Thymus (tissue), 14 donors: ENCODE measurements at places on chromosomes 2 and 18. TPM values are rescaled to one million over a fixed set of nuclear protein-coding genes. Genes with fewer than 3 reads are reported as not detected.

DNA sequence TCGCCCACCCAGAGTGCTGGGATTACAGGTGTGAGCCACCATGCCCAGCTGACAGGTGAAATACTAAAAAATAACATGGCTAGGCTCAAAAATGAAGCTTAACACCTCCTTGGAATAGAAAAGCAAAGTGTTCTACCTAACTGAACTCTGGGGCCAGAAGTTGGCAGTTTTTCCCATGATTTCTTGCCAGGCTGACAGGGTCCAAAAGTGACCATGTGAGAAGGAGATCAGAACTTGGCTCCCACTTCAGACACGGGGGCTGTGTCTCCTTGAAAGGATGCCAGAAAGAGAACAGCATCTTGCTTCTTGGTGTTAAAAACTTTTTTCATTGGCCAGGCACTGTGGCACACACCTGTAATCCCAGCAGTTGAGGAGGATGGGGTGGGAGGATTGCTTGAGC is 47.0 kb downstream of the BMPR2 start:
- H3K4me1 ChIP-seq, result no peaks in the 10 kb centered on the region
- no peak overlapping the region for H3K4me3 ChIP-seq
- H3K27ac ChIP-seq, result no peak overlapping the region
- DNase-seq, result no peak
- no peaks in the 10 kb centered on the region for H3K36me3 ChIP-seq
- no peaks in the 10 kb centered on the region for H3K27me3 ChIP-seq

DNA sequence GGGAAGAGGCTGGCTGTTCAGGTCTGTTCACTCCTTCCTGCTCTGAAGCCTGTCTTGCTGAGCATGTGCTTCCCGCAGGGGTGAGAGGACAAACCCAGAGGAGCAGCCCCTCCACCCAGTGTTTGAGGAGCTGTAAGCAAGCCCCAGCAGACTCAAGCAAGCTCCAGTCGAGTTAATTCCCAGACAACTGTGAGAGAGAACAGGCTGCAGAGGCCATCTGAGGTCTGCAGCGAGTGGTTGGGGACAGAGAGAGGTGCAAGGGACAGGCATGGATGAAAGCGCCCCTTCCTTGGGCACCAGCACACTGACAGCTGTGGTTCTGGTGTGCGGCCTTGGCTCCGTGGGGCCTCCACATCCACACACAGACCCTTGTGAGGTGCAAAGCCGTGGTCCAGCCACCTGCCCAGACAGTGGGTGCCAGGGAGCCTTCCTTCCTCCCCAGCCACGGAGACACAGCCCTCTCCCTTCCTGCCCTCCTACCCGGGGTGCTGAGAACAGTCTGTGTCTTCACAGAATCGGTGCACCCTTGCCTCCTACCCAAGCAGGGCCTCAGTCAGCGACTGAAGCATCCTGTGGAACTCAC is 36.2 kb downstream of the MAL start:
- H3K27ac ChIP-seq, result peak overlapping the region; percentile 85
- H3K4me3 ChIP-seq, result no peak overlapping the region
- H3K36me3 ChIP-seq, result no peaks in the 10 kb centered on the region
- no peaks in the 10 kb centered on the region for H3K27me3 ChIP-seq

PLB1 gene
- 1.8 TPM for total RNA-seq

DNA sequence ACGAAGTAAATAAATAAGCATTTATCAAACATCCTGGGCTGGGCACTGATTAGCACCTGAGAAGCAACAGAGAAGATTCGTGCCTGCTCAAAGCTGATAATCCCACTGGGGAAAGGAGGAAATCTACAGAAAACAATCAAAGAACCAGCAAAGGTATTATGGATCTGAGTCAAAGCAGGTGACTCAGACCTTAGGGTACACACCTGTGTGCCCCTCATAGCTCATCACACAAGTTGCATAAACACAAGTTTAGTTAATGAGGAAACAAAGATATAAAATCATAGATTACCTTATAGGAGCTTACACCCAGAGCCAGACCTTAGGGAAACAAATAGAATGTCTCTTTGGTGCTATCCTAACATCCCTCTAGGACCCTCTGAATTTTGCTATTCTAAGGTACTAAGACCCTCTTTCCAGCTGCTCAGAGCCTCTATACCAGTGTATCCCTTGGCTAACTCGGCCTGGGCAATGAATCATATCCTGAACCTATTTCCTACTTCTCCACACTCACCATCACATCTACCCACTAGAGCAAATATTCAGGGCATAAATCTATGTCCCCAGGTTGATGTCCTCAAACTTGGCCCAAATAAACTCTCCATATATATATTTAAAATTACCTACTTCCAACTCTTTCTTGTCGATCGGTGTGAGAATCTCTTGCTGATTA is 19.3 kb upstream of the CTIF start:
- H3K27me3 ChIP-seq, result no peaks in the 10 kb centered on the region
- no peak overlapping the region for H3K4me3 ChIP-seq
- DNase-seq, result no peak
- no peaks in the 10 kb centered on the region for H3K36me3 ChIP-seq
- no peaks in the 10 kb centered on the region for H3K4me1 ChIP-seq

DNA sequence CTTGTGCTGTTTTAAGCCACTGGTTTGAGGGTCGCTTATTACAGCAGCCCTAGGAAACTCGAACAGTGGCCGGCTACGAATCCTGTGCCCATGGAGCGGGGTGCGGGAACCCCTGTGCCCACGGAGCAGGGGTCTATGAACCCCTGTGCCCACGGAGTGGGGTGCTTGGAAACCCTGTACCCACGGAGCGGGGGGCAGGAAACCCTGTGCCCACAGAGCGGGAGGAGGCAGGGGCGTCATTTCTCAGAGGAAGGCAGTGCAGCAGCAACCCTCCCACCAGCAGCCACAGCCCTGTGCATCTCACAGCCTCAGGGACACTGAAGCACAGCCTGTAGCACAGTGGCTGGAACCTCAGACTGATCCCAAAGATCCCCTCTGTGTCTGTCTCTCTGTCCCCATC is 34.2 kb upstream of the GPC1 start:
- DNase-seq, result no peak
- H3K27me3 ChIP-seq, result no peaks in the 10 kb centered on the region
- no peaks in the 10 kb centered on the region for H3K36me3 ChIP-seq
- no peak overlapping the region for H3K4me3 ChIP-seq
- H3K27ac ChIP-seq, result no peak overlapping the region
- peaks cover 6% of the 10 kb centered on the region for H3K4me1 ChIP-seq

DNA sequence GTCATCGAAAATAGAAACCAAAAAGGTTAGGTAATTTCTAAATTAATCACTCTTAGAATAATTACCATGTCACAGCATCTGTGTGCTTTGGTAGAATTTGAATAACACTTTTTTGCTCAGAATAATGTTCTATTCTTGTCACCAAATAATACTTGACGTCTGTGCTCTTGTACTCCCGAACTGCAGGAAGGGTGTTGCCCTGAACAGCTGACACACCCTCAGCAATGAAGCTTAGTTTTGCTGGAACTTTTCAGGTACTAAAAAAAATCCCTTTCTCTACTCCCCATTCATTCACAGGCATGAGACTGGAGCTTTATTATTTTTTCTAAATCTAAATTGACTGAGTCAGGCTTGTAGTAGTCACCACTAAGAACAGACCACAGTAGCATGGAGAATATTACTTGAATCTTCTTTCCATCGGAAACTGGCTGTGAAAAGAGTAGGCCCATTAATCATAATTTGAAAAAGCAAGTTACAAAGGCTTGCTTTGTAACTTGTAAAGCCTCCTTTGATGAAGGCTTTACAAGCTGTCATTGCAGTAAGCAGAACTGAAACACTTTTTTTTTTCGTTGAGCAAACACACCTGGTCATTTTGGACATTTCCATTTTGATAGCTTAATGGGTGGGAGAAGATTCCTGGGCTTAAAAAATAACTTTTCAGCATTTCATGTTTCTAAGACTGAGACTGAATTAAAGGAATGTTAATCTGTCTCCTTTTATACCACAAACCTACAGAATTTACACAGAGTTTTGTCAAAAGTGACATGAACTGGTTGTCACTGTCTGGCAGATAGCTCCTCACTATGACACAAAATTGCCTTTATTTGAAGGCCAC is 70.3 kb upstream of the PELI1 start:
- H3K4me1 ChIP-seq, result peaks cover 19% of the 10 kb centered on the region
- H3K27me3 ChIP-seq, result no peaks in the 10 kb centered on the region
- H3K27ac ChIP-seq, result peak overlapping the region; percentile 43
- H3K4me3 ChIP-seq, result no peak overlapping the region
- H3K36me3 ChIP-seq, result no peaks in the 10 kb centered on the region

DNA sequence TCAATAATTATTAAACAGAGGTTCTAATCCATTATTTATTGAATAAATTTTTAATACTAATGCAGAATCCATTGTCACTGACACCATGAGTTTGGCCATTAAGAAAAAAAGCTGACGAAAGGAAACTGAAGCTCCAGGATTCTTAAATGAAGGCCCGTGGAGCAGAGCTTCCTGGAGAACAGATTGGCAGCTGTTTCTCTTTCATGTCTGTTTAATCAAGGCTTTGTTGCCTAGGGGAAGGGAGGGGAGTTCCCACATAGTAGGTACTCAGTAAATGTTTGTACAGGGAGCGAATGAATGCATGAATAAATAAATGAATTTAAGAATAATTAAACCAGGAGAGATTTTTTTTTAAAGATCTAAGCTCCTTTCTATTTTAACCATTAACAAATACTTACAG is 315.1 kb upstream of the KLHL29 start:
- DNase-seq, result no peak
- H3K27ac ChIP-seq, result no peak overlapping the region
- H3K36me3 ChIP-seq, result no peaks in the 10 kb centered on the region
- H3K27me3 ChIP-seq, result no peaks in the 10 kb centered on the region
- H3K4me1 ChIP-seq, result no peaks in the 10 kb centered on the region

VWC2L gene
- not detected for total RNA-seq

DNA sequence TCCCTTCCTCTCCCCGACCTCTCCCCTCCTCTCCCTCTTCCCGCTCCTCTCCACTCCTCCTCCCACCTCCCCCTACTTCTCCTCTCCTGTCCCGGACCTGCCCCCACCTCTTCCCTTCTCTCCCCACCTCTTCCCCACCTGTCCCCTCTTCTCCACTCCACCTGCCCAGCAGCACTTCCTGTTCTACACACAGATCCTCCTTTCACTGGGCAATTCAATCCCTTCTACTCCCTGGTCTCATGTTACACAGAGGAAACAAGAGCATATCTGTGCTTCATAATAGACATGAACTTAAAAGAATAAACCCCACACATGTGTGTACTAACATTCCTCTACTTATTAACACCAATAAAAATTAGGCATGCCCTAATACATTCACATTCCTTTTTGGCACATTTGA is 34.8 kb downstream of the TIMM21 start:
- peaks cover 4% of the 10 kb centered on the region for H3K27me3 ChIP-seq
- no peaks in the 10 kb centered on the region for H3K4me1 ChIP-seq
- DNase-seq, result no peak
- no peak overlapping the region for H3K27ac ChIP-seq
- no peaks in the 10 kb centered on the region for H3K36me3 ChIP-seq
- H3K4me3 ChIP-seq, result no peak overlapping the region

DHRS9 gene
- total RNA-seq, result 0.85 TPM

MAPK4 gene
- total RNA-seq, result 6.9 TPM
